ENCODE measurements at places on chromosomes 12 and 14.

GRCh38 chr14:34837801-34838322 is 37.3 kb downstream of the BAZ1A start:
- DNase-seq = no peak

GRCh38 chr14:73227812-73228781 is 9.2 kb upstream of the PAPLN start:
- DNase-seq = peak; percentile 80

GRCh38 chr12:95118788-95119179 is 45.4 kb upstream of the NR2C1 start:
- no peak for DNase-seq

DNA sequence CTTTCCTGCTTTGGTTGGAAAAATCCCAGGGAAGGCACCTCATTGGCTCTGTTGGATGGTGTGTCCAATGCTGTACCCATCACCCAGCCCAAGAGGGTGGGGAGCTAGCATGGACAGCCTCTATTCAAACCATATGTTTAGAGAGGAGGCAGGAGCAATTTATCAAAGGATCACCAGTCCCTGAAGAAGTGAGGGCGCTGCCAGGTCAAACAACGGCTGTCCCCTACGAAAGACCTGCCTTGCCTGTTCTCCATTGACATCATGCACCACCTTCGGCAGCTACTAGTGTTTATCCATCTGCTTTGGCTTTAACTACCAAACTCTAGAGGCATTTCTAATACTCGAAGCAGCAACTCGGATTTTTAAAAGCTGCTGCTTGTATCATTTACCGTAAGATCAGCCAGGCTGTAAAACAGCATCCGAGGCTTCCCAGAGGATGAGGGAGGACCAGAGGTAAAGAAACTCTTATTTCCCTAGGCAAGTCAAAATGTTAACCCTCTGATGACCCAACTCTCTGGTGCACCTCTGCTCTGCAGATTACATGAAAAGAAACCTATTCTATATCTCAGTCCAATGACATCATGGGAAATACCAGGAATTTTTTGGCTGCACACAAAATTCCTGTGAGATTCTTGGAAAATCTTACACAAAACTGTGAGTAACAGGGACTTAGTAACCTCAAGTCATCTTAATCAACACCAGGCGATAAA is 720.9 kb upstream of the TBX3 start:
- DNase-seq = peak; percentile 94

DNA sequence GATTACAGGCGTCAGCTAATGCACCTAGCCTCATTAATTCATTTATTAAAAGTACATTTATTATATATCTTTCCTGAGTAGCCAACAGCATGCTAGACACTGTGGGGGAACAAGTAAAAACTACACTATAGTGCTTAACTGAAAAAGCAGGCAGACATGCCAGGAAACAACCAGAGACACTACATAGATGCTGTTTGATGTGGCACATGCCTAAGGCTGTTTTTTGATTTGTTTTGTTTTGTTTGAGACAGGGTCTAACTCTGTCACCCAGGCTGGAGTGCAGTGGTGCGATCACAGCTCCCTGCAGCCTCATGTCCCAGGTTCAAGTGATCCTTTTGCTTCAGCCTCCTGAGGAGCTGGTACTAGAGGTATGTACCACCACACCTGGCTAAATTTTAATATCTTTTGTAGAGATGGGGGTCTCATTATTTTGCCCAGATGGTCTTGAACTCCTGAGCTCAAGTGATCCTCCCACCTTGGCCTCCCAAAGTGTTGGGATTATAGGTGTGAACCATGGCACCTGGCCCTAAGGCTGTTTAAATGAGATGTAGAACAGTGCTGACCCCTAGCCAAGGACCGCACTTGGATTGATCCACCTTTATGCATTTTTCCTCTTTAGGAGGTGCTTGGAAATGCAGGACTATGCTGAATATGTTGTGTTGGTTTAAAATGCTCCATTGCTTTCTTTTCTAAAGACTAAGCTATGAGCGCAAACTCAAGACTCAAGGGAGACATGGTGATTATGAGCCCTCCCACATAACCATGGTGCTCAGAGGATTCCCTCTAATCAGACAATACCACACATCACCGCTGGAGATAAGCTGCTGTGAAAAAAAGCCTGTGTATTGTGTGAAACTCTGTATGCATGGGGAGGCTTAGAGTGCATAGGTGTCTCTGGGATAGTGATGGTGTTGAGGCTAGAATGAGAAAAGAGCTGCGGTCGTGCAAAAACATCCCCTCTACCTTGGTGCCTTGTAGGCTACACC is 10.5 kb upstream of the C14orf93 start:
- DNase-seq = no peak

DNA sequence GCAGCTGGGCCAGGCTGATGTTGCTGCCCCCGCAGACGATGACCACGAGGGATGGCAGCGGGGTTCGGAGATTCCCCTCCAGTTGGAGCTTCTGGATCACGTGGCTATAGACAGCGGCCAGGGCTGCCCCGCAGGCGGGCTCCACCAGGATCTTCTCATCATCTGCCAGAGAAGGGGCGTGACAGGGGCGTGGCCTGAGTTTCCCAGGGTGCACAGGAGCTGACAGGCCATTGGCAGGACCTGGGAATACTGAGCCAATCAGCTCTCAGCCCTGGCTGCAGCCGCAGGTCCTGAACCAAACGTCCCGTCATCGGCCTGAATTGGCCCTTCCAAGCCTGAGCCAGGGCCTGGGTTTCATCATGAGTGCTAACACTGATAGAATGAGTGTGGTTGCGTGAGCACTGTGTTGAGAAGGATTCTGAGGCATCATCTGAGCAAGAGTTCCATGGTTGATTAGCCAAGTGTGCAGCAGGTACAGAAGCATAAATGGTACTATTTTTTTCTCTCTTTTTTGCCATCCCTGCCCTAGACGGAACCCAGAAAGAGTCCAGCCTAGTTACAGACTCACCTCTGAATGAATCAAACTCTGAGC is 10.6 kb downstream of the SDS start:
- DNase-seq = peak; percentile 12

GRCh38 chr12:69204191-69204590 is 35.2 kb upstream of the CPSF6 start:
- DNase-seq = no peak

DNA sequence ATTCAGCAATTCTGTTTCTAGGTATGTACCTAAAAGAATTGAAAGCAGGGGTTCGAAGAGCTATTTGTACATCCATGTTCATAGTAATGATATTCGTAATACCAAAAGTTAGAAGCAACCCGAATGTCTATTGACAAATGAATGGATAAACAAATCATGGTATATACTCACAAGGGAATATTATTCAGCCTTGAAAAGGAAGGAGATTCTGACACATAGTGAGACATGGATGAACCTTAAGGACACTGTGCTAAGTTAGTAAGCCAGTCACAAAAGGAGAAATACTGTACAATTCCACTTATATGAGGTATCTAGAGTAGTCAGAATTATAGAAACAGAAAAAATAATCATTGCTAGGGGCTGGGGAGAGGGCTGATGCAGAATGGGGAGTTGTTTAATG is 4.4 kb upstream of the FBXL14 start:
- DNase-seq = no peak

DNA sequence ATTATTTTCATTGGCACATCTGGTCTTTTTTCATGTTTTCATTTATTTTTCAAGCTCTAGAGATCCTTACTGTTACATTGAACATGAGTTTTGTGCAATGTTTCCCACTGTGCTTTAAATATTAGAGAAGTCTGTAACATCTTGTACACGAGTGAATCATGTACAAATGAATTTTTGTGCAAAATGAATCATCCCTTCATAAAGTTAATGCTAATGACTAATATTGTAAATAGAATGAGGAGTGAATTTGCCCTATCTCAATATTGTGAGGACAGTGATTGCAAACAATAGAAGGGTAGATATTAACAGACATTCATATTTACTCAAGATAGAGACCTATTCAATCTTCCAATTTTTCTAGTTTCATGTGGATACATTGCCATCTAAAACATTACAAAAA is 463.3 kb upstream of the FOXG1 start:
- peak; percentile 62 for DNase-seq

DNA sequence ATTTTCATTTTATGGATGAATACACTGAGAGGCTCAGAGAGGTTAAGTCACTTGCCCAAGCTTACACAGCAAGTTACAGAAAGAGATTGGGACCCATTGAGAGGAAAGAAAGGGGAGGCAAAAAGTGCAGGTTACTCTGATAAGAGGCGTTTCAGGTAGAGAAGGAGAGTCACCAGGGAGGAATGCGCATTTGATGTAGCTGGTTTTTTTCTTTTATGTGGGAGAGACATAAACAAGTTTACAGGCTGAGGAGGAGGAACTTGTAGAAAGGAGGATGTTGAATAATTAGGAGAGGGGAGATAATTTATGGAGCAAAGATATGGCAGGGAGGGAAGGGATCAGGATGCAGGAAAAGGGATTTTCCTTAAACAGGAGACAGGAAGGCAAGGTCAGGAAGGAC is 297.0 kb downstream of the PCNX1 start:
- no peak for DNase-seq

- DNase-seq = peak; percentile 23
These were observed 953 bp downstream of the MAPK1IP1L start for GRCh38 chr14:55052269-55052930.

DNA sequence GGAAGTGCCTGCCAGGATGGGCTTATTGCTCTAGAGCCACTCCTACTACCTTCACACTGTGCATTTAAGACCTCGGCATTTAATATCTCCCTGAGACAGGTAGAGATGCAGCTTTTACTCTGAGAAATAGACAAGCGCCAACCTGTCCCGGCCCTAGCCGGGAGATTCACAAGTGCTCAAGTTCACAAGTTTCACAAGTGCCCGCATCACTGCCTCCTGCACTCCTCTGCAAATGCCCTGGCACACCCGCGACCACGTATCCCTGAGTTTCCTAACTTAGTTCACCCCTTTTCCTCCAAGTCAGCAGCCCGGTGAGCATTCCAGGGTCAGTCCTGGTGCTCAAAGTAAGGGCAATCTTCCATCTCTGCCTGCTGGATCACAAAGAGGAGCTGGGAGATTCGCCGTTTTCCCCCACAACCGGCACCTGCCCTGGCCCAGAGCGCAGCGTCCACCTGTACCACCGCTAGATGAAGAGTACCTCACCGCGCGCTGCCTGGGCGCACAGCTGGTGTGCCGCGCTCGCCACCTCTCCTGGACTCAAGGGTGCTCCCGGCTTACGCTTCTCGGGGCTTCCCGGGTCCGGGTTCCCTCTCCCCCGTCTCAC is 5.0 kb upstream of the SLC38A4 start:
- DNase-seq = peak; percentile 10

DNA sequence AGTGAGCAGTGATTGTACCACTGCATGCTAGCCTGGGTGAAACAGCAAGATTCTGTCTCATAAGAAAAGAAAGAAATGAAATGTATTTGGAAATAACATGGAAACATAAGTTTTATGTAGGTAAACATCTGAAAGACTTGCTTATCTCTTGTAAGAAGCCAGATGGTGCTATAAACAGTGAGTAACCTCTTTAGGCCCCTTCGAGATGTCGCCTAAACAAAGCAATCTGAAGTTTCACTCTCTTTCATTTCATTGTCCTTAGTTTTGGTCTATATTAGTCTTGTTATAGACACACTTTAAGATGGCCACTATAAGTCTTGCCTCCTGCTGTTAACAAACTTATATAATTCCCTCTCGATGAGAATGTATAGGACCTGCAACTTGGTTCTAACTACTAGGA is 472.6 kb upstream of the ATP2B1 start:
- DNase-seq = no peak

GRCh38 chr14:36618641-36619040 is 36.2 kb upstream of the NKX2-8 start:
- DNase-seq = no peak

- DNase-seq = peak; percentile 11
These were observed 1.3 kb downstream of the ARID4A start for GRCh38 chr14:58299401-58300330.

DNA sequence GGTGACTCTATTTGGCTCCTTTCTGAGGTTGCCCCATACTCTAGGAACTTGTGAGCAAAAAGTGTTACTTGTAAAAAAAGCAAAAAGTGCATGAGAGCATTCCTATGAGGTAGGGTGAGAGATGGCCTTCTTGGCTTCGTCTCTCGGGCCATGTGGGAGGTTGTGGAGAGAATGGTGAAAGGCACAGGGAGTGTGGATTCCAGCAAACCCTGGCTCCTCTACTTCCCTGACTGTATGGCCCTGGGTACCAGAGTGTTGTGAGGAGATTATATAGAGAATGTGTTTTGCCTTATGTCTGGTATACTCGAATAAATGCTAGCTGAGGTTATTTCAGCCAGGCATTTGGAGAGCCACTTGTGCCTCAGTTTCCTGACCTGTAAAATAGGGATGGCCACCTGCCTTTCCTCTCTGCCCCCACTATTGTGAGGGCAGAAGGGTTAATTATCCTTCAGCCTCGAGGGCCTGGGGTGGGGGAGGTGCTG is 11.0 kb downstream of the PLEKHG3 start:
- DNase-seq = no peak

DNA sequence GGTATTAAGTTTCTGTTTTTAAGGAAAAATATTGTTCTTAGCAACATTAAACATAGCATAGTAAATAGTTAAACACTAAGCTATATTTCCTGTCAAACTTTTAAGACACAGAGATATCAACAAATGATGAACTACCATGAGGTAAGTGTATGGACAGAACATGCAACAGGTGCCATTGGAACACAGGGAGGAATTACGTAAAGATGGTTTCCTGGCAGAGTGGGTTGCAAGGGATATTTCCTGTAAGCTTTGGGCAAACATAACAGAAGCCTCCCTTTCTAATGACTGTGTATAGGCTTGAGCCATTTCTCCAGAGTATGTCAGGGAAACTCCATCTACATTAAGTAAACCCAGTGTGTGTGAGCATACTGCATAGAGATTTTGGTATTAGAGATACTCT is 31.7 kb upstream of the HELB start:
- no peak for DNase-seq

DNA sequence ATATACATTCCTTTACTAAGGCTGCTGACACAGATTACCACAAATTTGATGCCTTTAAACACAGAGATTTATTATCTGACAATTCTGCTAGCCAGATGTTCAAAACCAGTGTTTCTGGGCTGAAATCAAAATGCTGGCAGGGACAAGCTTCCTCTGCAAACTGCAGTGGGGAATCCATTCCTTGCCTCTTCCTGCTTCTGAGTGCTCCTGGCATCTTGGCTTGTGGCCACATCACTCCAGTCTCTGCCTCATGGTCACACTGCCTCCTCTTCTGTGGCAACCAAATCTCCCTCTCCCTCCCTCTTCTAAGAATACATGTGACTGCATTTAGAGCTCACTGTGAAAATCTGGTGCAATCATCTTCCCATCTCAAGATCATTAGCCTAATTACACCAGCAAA is 235.7 kb downstream of the TTC8 start:
- DNase-seq = no peak

DNA sequence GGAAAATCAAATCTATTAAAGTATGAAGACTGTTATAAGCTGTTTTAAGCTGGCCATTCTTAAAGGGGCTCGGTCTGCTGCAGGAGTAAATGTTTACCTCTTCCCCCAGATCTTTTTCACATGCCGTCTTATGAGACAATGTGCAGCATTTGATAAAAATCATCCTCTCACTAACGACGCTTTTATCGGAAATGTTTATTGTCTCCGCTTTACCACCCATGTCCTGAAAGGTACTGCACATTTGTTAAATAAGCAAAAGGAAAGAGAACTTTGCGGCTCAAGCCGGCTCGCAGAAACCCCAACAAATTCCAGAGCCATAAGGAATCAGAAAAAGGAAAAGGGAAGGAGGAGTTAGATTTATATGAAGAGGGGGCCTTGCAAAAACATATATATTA is 137.8 kb downstream of the HMGA2 start:
- DNase-seq = no peak
